ENCODE measurements at places on chromosomes 5 and 9.

DNA sequence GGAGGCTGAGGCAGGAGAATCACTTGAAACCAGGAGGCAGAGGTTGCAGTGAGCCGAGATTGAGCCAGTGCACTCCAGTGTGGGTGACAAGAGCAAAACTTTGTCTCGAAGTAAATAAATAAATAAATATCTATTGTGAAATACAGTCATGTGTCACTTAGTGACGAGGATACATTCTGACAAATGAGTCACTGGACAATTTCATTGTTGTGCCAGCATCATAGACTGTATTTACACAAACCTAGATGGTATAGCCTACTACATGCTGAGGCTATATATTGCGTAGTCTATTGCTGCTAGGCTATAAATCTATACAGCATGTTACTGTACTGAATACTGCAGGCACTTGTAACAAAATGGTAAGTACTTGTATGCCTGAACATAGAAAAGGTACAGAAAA, 61.1 kb upstream of the CCL21 start:
- DNase-seq: no peak

- DNase-seq: no peak
Measured at GRCh38 chr9:117796681-117797080, 92.5 kb downstream of the TLR4 start.

DNA sequence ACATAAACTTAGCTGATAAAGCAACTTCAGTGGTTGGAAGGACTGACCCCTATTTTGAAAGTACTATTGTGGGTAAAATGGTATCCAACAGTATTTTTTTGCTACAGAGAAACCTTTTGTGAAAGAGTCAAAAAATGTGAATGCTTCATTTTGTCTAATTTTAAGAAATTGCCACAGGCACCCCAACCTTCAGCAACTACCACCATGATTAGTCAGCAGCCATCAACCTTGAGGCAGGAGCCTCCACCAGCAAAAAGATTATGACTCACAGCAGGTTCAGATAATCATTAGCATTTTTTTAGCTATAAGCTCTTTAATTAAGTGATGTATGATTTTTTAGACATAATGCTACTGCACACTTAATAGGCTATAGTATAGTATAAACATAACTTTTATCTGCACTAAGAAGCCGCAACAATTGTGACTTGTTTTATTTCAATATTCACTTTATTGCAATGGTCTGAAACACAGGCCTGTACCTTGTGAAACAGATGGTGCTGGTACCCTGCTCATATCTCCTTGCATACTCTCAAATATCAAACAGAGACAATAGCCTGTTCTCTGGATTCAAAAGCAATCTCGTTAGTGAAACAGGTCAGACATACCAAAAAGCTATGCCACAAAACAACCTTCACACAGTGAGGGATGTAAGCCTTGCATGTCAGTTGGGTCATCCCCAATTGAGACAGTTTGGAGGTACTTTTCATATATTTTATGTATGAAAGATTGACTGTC, 261.2 kb upstream of the FAM174A start:
- no peak for DNase-seq

GRCh38 chr9:27179245-27179865, 70.3 kb downstream of the TEK start:
- DNase-seq: no peak

GRCh38 chr5:123039673-123040072, 3.1 kb upstream of the PPIC start:
- DNase-seq: no peak

GRCh38 chr9:20303066-20303465, 319.2 kb downstream of the MLLT3 start:
- DNase-seq: no peak

DNA sequence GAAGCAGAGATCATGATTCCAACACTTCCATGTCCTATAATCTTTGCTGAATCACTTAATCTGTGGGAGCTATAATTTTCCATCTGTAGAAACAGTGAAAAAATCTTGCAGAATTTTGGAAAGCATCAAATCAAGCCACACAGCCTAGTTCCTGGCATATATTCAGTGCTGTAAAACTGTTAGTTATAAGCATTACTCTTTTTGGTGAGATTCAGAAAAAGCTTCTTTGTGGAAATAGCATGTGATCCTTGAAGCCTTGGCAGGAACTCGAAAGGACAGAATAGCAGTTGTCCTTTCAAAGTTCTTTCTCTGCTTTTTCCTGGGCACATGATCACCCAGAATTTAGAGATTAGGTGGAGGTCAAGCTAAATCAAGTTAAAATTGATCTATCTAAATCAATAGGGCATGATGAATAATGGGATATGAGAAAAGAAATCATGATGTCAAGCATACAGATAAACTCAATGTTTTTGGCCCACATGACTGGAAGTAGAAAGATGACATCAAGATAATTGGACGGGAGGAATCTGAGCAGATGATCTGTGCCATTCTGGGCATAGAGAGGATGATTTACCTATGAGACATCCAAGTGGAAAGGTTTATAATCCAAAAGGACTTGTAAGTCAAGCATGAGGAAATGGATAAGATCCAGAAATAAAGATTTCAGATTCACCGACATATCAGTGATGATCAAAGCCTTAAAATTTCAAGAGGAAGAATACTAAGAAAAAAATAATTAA, 73.1 kb downstream of the TMEM232 start:
- no peak for DNase-seq

- DNase-seq: no peak
Measured at GRCh38 chr5:175872287-175873087, 1.1 kb downstream of the CPLX2 start.
